Fibroblast of upper back skin (primary cell): ENCODE measurements at places on chromosomes 4 and X.

DNA sequence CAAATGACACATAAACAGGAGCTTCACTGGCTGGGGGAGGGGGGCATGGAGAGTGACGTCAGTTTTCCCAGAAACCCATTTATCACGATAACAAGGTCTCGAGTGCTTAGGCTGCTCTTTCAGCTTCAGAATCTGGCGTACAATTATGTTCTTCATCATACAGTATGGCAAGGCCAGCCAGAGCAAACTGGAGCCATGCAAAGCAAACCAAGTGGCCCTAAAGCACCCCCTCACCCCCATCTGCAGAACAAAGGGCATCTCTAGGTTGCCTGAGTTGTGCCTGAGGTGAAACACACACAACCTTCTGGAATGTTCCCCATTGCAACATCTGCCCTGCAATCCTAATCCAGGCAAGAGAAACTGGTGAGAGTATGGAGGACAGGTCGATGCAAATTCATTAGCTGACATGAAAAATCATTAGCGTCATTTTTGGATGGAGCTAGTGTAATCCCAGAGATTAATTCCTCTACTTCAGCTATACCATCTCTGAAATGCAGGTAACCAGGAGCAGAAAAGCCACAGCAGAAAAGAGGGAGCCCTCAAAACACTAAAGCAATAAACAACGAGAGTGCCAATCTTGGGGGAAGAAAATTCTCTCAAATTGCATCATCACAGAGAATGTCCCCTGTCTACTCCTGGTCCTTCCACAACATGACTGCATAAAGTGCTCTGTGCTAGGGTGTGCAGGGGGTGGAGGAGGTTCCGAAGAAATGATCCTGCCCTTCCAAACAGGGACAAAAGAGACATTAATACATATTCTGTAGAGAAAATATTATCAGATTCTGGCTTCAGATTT is 1.8 kb downstream of the SEPTIN6 start:
- peak; percentile 75 for DNase-seq

GRCh38 chr4:118843237-118843636 is 7.3 kb upstream of the SEC24D start:
- DNase-seq, result no peak

DNA sequence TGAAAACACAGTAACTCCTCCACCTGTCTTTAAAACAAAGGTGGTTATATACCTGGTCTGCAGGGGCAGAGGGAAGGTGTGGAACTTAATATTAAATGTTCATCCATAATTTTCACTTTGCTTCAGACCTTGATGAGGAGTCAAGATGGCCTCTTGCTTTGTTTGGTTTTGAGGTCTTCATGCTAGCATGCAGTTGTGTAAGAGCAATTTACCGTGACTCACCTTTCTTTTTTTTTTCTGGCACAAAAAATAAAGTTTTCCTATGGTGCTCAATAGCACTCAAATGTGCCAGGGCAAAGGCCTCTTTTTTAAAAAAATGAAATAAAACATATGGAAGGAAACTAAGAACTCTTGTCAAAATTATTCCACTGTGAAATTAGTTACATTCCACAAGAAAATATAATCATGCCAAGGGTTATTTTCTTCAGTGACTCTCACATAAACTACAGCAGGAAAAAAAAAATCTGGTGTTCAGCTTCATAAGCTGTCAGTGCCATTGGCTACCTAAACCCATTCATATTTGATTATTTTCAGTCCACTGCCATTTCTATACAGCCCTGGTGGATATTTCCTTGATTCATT is 128.2 kb downstream of the SLC7A11 start:
- DNase-seq, result peak; percentile 46

DNA sequence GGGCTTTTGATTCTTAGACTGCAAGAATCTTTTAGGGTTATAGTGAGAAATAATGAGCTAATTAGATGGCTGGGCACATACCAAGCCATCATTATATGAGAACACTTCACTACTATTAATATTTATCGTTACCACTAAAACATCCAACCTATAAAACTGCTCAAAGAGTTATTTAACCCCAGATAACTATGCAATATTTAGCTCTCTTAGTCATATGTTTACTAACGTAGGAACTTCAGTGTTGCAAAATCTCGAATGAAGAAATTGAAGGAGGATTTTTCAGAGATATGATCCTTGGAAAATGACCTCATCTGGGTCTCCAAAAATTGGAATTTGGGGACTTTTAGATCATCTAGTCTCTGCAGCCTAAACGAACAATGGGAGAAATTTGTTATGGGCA is 265.0 kb upstream of the RPS6KA3 start:
- DNase-seq, result no peak

- DNase-seq, result no peak
Observed at GRCh38 chr4:24824720-24825119, 29.3 kb downstream of the SOD3 start.

GRCh38 chr4:40216622-40217366 is 20.0 kb downstream of the RHOH start:
- peak; percentile 44 for DNase-seq

GRCh38 chr4:130705023-130705422 is 1609.1 kb downstream of the C4orf33 start:
- no peak for DNase-seq

- DNase-seq, result no peak
Observed at GRCh38 chrX:108310506-108310905, 127.7 kb downstream of the COL4A6 start.
